GF-D8 (cell line): ENCODE measurements at places on chromosomes 5 and 9.

DNA sequence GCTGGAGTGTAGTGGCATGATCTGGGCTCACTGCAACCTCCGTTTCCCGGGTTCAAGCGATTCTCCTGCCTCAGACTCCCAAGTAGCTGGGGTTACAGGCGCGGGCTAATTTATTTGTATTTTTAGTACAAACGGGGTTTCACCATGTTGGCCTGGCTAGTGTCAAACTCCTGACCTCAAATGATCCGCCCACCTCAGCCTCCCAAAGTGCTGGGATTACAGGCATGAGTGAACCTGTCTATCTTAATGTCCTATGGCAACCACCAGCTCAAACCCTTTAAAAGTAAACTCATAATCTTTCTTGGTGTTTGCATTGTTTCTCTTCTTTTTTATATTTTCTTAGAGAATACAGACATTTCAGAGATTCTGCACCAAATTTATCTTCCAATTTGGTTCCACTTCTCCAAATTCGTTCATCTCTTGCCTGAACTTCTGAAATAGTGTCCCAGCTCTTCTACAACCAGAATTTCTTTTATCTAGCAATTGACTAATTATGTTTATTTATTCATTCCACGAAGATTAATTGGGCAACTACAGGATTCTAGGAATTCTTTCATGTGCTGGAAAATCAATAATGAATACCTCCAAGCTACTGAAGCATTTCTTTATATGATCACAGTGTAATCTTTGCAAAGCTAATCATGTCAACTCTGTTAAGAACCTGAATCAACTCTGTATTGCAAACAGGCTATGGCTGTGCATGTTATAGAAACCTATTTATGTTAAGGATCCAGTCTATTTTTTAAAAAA, 60.0 kb upstream of the TYRP1 start:
- DNase-seq, result no peak

DNA sequence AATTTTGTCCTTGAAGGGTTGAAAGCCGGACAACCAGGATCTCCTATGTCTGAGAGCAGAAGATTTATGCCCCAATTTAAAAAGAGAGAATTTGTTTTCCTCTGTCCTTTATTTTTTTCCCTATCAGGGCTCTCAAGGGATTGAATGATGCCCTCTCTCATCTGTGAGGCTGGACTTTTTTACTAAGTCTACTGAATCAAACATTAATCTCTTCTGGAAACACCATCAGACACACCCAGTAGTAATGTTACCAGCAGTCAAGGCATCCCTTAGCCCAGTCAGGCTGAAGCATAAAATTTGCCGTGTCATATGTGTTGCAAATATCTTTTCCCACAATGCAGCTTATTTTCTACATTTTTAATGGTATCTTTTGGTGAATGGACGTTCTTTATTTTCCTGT, 1497.9 kb downstream of the MAT2B start:
- no peak for DNase-seq

- no peak for DNase-seq
These were observed 70.7 kb downstream of the PDE6A start for GRCh38 chr5:149873896-149874295.

GRCh38 chr5:174355208-174355612, 309.7 kb downstream of the NSG2 start:
- DNase-seq, result peak; percentile 58

DNA sequence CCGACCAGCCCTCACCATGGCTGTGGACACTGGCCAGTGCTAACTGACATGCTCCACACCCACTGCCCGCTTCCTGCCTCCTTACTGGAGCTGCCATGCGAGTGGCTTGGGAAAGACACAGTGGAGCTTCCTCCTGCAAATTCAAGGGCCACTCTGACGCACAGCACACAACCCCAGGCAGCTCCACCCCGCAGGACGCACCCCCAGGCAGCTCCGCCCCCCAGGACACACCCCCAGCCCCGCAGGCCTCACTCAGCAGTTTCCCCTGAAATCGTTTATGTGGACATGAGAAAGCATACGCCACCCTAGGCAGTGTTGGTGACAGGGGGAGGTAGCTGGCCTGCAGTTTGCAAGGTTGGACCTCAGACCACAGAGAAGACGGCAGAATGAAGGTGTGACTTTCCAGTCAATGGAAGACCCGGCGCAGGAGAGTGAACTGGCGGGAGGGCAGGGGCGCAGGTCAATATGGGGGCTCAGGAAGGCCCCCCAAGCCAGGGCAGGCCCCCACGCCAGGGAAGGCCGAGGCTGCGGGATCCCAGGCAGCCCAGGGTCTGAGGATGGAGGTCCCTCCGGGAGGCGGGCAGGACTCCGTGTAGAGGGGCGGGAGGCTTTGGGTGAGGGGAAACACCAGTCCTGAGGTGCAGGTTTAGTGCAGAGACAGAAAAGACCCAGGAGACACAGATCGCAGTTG, 21.6 kb downstream of the LPCAT1 start:
- no peak for DNase-seq

GRCh38 chr5:114948363-114948762, 221.3 kb downstream of the TRIM36 start:
- no peak for DNase-seq
